ENCODE measurements at places on chromosomes 13 and 19. TPM values are rescaled to one million over a fixed set of nuclear protein-coding genes. Genes with fewer than 3 reads are reported as not detected.

Gene ZNF229
- 23.4 TPM for total RNA-seq

Gene GFY
- not detected for total RNA-seq

Gene PNMA8A
- total RNA-seq, result 2.1 TPM

Gene SIGLECL1
- not detected for total RNA-seq

Gene TPTE2
- total RNA-seq, result not detected

Gene MBD3L2
- total RNA-seq, result not detected

Gene PRTN3
- total RNA-seq, result not detected

Gene CACNG8
- total RNA-seq, result 0.41 TPM

Gene SARS2
- 15.5 TPM for total RNA-seq

Gene ONECUT3
- not detected for total RNA-seq

Measured in fibroblast of the aortic adventitia (primary cell).